Fibroblast of gingiva (primary cell): ENCODE measurements at places on chromosomes 13 and 19.
A peak's percentile ranks its signal among the peaks of the same experiment; 100 is the strongest.

DNA sequence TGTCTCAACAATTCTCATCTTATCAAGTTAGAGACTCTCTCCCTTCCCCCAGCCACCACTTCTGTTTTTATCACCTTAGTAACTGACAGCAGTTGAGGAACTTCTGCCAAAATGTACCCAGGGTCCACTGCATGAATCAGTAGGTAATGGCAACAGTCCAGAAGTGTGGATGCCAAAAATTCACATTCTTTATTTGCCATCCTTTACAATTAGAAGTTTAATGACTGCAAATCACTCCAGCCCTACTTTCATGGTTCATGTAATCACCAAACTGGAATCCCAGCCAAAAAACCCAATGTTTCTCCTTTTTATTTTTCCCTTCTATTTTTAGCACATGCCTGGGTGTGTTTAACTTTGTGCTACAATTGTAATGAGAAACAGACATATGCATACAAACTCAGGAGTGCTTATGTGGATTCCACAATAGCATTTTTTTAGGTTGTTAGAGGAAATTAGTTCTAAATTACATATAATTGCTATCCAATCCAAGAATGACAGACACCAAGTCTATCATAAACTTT is 243.5 kb downstream of the RGCC start:
- DNase-seq, result peak; percentile 83

DNA sequence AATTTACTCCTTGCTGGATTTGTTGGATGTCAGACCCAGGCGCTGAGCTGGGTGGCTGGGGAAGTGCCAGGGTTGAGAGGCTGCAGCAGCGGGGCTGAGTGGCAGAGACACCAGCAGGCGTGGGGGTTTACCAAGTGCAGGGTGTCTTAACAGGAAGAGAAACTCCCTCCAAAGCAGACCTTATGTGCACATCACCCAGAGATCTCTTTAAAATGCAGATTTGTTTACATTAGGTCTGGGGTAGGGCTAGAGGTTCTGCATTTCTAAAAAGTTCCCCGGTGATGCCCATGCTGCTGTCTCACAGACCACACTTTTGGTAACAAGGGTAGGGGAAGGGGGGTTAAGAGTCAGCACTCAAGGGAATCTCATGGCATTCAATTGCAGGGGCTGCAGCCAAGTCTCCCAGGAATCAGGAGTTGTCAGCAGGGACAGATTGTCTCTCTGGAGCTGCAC is 80.7 kb upstream of the OLFM4 start:
- DNase-seq, result no peak

- DNase-seq, result no peak
Observed at GRCh38 chr13:75702476-75702875, 66.3 kb downstream of the LMO7 start.

GRCh38 chr13:67614013-67614412 is 383.9 kb upstream of the PCDH9 start:
- DNase-seq, result no peak

- DNase-seq, result no peak
Observed at GRCh38 chr13:98875146-98875729, 102.6 kb downstream of the DOCK9 start.

GRCh38 chr19:11554160-11554559 is 4.9 kb downstream of the ELOF1 start:
- DNase-seq, result no peak

DNA sequence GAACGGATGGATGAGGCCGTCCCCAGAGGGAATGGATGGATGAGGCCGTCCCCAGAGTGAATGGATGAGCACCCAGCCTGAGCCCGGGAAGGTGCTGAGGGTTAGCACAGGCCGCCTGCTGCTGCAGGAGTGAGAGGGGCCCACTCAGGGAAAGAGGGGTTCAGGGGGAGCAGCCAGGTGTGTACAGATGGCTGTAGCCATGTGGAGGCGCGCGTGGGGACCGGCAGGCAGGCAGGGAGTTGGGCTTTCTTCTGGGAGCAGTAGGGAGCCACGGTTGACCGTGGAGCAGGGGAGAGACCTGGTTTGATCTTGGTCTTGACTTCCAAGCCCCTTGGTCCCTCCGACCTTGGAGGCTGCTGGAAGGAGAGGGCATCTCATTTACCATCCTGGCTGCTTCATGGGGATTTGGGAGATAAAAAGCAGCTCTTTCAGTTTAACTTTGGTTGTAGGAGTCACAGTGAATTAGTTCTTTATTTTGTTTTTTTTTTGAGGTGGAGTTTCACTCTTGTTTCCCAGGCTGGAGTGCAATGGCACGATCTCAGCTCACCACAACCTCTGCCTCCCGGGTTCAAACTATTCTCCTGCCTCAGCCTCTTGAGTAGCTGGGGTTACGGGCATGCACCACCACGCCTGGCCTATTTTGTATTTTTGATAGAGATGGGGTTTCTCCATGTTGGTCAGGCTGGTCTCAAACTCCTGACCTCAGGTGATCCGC is 24.7 kb downstream of the ARID3A start:
- DNase-seq, result no peak

GRCh38 chr19:43501661-43502418 is 2.7 kb downstream of the PHLDB3 start:
- DNase-seq, result no peak

- DNase-seq, result no peak
Observed at GRCh38 chr19:35936738-35937268, 629 bp downstream of the LRFN3 start.

DNA sequence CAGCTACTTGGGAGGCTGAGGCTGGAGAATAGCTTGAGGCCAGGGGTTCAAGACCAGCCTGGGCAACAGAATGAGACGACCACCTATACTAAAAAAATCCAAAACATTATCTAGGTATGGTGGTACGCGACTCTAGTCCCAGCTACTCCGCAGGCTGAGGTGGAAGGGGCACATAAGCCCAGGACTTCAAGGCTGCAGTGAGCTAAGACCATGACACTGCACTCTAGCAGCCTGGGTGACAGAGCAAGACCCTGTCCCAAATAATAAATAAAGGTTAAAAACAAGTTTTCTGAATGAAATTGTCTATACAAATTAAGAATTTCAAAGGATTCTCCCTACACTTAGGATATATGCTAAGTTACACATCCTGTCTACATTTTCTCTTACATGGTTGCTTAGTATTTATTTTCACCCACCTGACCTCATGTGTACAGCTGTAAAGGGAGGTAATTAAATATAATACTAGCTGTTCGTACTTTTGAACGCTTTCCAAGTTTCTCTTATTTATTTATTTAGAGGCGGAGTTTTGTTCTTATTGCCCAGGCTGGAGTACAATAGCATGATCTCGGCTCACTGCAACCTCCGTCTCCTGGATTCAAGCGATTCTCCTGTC is 1.6 kb downstream of the SLC25A30 start:
- no peak for DNase-seq

- DNase-seq, result no peak
Observed at GRCh38 chr13:84821261-84821660, 939.0 kb upstream of the SLITRK1 start.

- DNase-seq, result peak; percentile 80
Observed at GRCh38 chr13:21232196-21232595, 55.7 kb downstream of the MRPL57 start.
